ENCODE measurements at places on chromosomes 2 and 18.

DNA sequence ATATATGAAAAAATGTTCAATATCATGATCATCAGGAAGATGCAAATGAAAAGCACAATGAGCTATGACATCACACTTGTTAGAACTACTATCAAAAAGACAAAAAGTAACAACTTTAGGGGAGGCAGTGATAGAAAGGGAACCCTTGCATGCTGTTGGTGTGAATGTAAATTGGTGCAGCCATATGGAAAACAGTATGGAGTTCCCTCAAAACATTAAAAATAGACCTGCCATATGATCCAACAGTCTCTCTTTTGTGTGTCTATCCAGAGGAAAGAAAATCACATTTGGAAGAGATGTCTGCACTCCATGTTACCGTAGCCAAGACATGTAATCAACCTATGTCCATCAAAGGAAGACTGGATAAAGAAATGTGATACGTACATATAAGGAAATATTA, 92.3 kb upstream of the ALKAL2 start:
- no peak for DNase-seq

- peak; percentile 54 for DNase-seq
Measured at GRCh38 chr2:119011162-119011909, 69.3 kb downstream of the MARCO start.

DNA sequence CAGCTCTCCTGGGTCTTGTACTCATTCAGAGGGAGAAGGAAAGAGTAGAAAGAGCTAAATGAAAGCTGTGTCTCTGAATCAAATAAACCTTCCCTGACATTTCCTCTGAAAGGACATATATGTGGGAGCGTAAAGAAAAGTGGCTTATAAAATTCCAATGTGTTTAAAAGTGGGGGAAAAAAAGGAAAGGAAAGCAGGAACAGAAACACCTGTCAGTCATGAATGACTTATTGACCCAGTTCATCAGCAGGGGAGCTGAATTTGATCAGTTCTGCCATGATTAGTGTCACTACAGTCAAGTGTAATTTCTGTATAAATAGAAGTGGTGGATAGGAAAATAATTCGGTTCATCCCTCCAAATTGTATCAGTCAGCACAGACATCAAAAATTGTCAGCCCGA, 382.5 kb downstream of the ERBB4 start:
- DNase-seq, result no peak

GRCh38 chr2:173419506-173419905, 64.8 kb downstream of the CDCA7 start:
- DNase-seq, result no peak

- no peak for DNase-seq
Measured at GRCh38 chr2:37670378-37671008, 949 bp downstream of the CDC42EP3 start.

- DNase-seq, result peak; percentile 89
Measured at GRCh38 chr2:180125245-180125962, 118.3 kb upstream of the CWC22 start.

GRCh38 chr2:10560626-10561025, 112.5 kb upstream of the ODC1 start:
- no peak for DNase-seq

GRCh38 chr2:101162561-101163330, 11.6 kb upstream of the TBC1D8 start:
- DNase-seq, result no peak

DNA sequence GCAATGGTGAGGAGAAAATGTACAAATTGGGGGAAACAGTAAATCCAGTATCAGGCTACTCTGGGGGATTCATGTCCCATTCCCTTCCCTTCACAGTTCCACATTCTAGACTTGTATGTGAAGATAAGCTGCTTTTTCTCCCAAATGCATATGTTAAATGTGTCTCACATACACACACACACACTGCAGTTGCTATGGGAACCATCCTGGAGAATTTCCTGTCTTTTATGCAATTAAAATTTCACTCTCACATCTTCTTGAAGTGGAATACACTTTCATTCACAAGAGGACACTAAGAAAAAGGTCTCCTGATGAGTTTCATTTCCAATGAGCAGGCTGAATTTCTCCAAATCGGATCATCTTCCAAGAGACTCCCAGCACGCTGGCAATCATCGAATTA, 366.0 kb downstream of the LRATD1 start:
- DNase-seq, result no peak

DNA sequence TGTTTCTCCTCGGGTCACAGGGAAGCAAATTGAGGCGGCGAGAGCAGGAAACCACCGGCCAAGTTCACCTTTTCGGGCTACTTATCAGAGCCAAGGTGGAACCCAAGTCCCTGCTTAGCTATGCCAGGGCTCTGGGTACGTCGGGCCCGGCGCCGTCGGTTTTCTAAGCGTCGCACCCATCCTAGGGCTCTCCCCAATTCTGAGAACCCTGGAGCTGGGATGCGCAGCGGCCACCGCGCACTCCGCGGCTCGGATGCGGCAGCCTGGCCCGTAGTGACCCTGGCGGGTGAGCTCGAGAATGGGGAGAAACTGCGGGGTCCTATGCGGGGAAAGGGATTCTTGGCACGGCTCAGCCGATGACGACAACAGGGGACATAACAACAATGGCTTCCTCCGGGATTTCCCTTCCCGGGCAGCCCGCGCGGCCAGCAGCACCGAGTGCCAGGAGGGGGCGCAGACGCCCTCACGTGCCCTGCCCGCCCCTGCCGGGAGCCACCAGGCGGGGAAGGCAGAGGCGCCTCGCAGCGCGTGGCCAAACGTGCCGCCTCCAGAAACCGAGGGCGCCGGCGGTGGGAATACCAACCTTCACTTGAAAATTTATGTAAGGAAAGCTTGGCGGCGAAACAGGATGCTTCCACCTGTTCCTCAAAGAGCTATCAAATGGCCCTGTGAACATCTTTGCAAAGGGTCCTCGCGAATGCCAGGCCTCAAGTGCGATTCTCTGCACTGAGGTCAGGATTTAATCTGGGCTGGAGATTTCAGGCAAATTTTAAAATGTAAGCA, 2.1 kb upstream of the SLC30A3 start:
- DNase-seq, result peak; percentile 73

- DNase-seq, result no peak
Measured at GRCh38 chr2:237198164-237198855, 112.6 kb downstream of the COPS8 start.

DNA sequence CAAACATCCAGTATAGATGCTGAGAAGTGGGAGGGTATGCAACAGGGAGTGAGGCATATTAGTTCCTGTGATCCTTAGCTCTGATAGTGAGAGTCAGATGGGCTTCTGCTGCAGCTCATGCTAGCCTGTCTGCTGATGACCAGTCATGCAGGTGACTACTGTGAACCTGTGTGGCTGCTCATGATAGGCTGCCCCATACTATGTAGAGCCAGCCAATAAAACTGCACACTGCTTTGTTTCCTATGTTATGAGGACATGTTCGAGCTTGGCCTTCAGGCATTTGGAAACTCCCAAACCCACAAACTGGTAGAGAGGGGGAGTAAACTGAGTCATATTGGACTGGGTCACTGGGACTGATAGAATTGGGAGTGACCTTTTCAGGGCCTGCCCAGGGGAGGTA, 20.1 kb upstream of the SERPINE2 start:
- DNase-seq, result no peak

- DNase-seq, result no peak
Measured at GRCh38 chr18:76943542-76944339, 121.4 kb downstream of the ZNF236 start.

DNA sequence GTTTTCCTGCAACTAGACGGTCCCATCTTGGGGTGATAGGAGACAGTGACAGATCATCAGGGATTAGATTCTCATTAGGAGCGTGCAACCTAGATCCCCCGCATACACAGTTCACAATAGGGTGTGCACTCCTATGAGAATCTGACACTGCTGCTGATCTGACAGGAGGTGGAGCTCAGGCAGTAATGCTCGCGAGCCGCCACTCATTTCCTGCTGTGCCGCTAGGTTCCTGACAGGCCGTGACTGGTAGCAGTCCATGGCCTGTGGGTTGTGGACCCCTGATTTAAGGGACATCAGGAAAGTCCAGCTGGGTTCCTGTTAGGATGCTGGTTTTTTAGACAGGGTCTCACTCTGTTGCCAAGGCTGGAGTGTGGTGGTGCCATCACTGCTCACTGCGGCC, 48.7 kb downstream of the PTPRM start:
- no peak for DNase-seq

- peak; percentile 54 for DNase-seq
Measured at GRCh38 chr2:197786010-197786877, 1.1 kb upstream of the BOLL start.

DNA sequence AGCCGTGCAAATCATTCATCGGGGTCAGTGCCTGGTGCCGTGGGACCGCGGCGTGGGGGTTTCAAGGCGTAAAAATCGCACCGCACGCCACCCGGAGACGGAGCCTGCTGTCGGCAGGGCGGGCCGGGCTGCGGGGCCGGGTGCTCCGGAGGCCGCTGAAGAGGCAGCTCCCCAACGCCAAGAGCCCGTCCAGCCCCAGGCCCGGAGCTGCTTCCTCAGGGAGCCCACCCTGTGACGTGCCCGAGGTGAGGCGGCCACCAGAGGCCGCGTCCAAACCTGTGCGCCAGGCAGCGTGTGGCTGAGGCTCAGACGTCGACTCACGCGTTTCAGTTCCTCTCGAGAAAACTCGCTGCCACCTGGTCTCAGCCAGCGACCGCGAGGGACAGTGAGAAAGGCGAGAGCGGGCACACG, 98.1 kb downstream of the NFATC1 start:
- DNase-seq, result no peak

- DNase-seq, result no peak
Measured at GRCh38 chr2:197189426-197190099, 121.0 kb downstream of the ANKRD44 start.

- no peak for DNase-seq
Measured at GRCh38 chr2:233267516-233268245, 16.2 kb downstream of the ATG16L1 start.

DNA sequence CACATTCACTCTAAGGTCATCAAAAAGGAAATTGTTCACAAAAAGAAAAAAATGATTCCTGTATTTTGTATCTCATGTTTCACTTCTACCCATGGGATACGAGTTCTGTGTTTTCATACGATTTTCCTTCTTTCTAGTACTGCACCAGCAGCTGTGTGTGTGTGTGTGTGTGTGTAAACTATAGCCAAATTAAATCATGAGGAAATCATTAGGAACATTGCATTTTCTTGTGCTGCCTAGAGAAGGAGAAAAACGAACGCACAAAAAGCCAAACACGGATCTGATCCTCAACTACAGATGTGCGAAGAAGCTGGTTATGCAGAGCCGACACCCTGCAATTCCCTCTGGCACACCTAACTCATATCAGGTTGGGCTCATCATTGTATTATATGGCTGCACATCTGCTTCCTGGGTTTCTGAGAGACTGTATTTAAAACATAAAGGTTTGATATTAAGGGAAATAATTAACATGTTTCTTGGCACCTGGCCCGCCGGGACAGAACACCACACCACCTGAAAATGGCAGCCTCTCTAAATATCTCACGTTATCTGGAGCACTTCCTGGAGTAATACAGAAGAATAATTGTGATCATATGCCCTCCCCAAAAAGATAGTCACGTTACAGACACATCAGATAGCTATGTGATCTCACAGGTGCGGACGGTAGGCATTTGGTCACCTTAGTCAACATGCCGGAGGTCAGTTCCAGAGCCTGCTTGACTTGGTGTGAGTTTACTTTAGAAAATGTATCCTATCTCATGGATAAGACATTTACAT, 586.3 kb upstream of the SALL3 start:
- no peak for DNase-seq

- DNase-seq, result no peak
Measured at GRCh38 chr2:159131914-159132281, 154.6 kb downstream of the WDSUB1 start.

DNA sequence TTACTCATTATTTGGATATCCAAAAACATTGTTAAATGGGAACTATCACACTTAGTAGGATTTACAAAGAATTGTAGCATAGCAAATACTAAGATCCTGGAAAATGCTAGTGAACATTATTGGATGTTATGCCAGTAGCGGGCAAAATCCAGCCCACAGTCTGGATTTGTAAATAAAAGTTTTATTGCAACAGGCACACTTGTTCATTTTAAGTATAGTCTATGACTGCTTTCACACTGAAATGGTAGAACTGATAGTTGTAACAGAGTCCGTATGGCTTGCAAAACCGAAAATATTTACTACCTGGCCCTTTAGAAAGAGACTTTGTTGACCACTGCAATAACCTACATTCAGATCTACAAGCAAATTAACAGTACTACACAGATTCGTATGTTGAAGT, 53.6 kb downstream of the ACVR1 start:
- no peak for DNase-seq

DNA sequence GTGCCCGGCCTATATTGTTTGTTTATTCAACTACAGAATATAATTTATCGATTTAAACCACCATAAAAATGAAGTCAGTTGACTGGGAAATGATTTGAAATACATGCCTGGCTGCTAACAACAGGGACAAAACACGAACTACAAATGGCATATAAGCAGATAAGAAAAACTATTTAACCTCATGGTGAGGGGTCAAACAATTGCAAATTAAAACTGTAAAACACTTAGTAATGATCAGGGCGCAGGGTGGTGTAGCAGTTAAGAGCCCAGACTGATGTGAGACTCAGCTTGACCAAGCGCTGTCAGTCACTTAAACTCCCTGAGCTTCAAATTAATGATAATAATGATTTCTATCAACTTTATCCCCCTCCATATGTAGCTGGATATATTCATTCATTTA, 6.7 kb downstream of the MTHFD2 start:
- DNase-seq, result no peak

GRCh38 chr2:65161551-65162100, 31.7 kb upstream of the RAB1A start:
- no peak for DNase-seq

DNA sequence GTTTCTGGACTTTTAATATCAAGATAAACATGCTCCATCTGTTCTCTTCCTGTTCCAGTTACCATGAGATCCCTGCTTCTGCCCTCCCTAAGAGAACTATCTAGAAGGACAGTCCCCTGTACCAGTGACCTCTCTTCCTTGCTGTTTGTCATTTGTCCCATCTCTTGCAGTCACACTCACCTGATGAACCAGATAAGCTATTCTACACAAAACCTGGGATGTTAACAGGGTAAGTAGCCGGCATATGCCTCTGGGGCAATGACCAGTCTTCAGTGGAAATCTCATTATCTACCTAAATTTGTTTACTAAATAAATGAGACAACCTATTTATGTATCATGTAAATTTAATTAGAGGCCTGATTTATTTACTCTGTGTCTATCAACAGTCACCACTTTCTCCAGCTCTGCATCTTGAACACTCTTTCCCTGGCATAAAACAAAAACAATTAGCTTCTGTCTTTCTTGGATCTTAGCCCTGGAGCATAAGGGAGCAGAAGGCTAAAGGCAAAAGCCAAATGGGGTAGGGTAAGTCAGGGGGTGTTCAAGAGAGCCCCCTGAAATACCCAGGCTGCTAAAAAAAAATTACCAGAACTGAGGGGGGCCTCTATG, 337.7 kb downstream of the ALK start:
- DNase-seq, result no peak

GRCh38 chr2:56192664-56193305, 9.0 kb downstream of the CCDC85A start:
- DNase-seq, result no peak

- no peak for DNase-seq
Measured at GRCh38 chr18:33735428-33735827, 157.4 kb downstream of the ASXL3 start.

All from NCI-H510A treated with DMSO at 0.1 percent for 48 hours (cell line).